ENCODE measurements at places on chromosomes 11 and 22. TPM values are rescaled to one million over a fixed set of nuclear protein-coding genes. Genes with fewer than 3 reads are reported as not detected.

- no peak for DNase-seq
Observed at GRCh38 chr11:43690929-43691725, 10.6 kb downstream of the HSD17B12 start.

- peak; percentile 69 for DNase-seq
Observed at GRCh38 chr11:7533199-7534041, 19.6 kb downstream of the PPFIBP2 start.

DNA sequence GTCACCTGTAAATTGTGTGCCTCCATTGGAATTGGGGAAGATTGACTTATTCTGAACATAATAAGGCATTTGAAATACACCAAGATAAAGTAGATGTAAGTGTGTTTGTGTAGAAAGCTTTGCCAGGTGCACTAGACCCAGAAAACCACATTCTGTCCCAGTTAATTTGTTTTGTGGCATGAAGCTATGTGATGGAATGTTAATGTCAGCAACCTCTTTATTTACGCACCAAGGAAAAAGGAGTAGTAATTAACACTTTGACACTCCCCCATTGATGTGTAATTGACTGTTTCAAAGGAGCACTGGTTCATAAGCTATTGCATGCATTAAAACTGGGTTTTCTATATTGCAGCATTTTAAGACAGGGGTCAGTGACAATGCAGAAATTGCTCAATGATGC is 14.3 kb downstream of the EIF3M start:
- no peak for DNase-seq

CBLIF gene
- total RNA-seq: not detected

GRCh38 chr11:114250993-114251814 is 45.0 kb upstream of the NNMT start:
- no peak for DNase-seq

MS4A3 gene
- not detected for total RNA-seq

DNA sequence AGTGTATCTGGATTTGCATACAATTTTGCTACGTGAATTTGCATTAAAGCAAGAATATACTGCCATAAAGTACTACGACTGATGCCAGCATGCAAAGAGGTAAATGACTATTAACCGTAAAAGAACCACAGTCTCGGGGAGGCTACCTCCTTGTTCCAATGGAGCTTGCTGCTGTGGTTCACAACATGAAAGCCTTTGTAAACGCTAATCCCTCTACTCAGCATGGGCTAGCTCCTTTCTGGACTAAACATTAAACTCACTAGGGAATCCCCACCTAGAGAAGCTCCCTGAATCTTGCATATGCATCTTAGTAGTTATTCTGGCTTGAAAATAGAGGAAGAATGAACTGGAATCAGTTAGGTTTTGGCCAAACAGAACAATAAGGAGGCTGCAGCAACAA is 60.5 kb upstream of the ARHGAP32 start:
- DNase-seq: no peak

DNA sequence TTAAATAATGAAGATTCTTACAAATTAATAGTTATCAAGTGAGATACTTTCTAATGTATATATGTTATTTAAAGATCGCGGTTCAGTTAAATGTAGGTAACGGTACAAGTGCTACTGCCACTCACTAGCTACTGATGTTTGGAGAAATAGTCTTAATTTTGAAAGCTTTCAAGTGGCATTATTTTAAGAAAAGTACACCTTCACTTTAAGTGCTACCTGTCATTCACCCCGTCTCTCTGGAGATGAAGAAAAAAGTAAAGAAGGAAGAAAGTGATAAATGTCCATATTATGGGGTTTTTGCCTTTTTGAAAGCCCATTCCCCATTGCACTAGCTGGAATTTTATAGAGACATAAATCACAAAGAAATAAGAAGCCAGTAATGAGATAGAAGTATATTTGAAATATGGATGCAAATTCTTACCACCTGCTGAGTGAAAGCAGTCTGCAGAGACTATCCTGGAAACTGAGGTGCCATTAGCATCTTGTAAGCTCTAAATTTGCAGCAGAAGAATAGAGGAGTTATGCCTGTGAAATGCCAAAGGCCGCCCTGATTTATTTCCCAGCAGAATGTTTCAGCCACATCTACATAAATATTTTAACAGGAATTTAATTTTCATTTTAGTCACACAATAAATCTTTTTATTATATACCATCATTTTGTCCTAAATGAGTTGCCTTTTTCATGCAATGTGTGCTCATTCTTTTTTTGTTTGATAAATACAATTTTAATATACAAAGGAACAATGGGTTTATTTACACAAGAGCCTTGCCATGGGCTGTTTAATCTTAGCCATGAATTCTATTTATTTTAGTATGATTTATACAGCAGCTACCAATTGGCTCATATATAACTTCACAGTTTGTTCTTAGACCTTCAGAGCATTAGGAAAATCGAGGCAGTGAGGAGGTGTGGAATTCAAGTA is 489.9 kb upstream of the RAG2 start:
- no peak for DNase-seq

DNA sequence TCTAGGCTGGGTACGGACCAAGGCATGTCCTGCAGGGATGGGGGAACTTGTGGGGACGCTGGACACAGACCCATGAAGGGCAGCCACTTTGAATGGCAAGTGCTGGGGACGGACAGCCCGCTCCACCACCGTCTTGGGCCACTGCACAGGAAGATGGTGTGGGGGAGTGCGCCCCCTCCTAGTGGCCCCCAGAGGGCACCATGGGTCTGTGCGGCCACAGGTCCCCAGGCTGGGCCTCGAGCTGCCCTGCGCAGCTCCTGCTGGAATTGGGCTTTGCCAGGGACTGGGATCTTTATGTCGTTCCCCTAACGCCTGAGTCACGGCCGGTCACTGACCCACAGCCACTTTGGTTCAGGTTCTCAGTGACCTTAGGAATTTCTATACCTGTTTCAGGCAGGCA is 44.4 kb downstream of the NAT10 start:
- DNase-seq: no peak

- no peak for DNase-seq
Observed at GRCh38 chr11:65777241-65777640, 3.5 kb downstream of the AP5B1 start.

PYGM gene
- 8.4 TPM for total RNA-seq

DNA sequence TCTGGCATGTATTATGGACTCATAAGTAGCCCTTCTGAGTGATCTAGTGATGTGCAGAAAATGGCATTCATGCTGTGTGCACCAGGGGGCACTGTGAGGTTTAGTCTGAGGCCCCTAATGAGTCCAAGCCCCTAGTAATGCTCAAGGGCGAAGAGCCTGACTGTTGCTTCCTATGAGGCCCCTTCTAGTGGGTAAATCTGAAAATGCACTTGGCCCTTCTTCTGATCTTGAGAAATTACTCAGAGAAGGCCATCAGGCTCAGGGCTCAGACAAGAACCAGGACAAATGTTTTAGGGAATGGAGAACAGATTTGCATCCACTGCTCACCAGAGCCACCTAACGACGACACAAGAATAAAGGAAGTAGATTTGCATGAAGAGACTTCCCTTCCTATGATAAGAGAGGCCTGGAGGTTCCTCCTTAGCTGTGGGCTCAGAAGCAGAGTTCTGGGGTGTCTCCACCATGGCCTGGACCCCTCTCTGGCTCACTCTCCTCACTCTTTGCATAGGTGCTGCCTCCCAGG is 75.8 kb downstream of the GGTLC2 start:
- DNase-seq: no peak

DNA sequence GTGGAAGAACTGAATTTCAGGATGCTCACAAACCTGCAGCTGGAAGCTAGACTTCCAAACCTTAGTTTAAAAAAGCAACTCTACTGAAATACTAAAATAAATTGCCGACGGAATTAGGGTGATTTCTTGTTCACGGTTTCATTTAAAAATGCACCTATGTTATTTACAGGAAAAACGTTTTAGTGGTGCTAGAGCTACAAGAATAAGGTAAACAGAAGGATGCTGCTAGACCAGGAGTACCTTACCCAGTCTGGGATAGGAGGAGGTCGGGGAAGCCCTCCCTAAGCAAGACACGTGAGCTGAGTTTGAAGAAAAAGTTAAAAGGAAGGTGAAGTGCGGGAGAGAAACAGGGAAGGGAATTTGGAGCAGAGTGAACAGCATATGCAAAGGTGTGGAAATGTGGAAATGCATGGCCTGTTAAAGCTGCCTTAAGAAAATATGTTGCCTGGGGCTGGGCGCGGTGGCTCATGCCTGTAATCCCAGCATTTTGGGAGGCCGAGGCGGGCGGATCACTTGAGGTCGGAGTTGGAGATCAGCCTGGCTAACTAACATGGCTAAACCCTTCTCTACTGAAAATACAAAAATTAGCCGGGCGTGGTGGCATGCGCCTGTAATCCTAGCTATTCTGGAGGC is 1.4 kb upstream of the FTH1 start:
- no peak for DNase-seq

ART1 gene
- not detected for total RNA-seq

GRCh38 chr11:36729825-36730224 is 131.8 kb upstream of the RAG2 start:
- DNase-seq: no peak

DNA sequence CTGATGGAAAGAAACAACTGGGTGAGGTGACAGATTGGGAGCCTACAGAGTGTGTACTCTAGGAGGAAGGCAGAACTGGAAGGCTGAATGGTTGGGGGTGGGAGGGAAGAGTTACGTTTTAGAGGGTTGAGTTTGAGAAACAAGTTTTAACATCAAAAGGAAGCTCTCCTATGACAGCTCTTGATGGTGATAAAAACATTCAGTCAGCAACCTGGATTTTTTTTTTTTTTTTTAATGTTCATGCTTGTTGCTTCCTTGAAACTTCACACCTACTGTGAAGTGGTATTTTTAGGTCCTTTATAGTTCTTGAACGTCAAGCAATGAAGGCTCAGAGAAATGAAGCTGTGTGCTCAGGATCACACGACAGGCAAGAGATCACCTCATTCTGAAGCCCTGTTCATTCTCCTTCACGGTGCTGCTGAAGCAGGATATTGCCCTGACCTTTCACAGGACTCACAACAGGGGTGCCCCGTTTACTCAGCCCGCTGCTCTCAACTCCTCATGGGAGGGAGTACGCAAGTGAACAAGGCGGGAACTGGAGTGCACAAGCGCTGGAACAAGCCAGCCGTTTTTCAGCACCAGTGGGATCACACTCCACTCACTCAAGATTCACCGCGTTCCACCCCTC is 1.6 kb upstream of the TMEM109 start:
- DNase-seq: peak; percentile 69

GRCh38 chr11:63999349-64000025 is 13.2 kb downstream of the OTUB1 start:
- DNase-seq: peak; percentile 91

- no peak for DNase-seq
Observed at GRCh38 chr11:78660471-78660870, 85.8 kb upstream of the NARS2 start.

SERPIND1 gene
- total RNA-seq: 2.6 TPM

DNA sequence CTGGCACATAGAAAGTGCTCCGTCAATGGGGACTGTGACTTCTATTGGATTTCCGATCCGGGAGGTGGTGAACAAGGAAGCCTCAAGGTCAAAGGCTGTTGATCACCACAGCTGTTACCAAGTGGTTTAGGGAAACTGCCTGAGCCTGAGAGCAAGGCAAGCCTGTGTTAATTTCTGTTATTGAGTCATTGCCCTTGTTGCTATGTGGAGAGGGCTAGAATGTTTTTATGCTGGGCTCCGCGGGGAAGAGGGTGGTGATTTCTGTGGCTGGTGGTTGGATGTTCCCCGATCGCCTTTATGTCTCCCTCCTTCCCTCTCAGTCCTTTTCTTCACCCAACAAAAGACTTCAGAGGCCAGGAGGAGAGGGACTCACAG is 108.5 kb upstream of the ALX4 start:
- DNase-seq: no peak

DNA sequence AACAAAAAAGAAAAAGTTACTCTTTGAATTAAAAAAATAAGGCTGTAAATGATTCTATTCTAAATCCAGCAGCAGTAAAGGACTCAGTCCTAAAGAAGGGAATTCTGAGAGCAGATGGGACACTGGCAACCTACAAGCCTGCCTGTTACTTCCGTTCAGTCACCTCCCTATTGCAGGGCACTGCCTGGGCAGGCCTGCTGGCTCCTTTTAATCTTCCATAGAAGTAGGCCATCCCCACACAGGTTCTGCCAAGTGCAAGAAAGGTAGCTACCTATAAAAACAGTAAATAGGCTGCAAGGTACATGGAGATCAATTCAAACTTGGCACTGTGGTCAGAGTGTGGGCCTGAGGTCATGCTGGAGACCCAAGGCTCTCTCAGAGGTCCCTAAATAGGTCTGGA is 136.4 kb downstream of the TRIM44 start:
- DNase-seq: no peak

DNA sequence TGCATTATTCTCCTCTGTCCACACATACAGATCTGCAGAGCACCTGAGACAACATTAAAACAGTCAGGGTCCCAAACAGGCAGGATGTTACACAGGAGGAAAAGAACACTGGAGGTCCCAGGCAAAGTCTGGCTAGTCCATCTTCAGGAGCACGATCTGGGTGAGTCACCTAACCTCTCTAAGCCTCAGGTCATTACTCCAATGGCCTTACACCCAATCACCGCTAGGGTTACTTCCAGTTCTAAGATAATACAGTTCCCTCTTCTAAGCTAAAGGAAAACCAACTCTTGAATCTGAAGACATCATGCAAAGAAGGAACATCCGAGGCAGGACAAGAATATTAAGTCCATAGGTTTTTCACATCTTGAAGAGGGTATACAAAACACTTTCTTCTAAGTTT is 24.5 kb downstream of the ASCC2 start:
- no peak for DNase-seq

DNA sequence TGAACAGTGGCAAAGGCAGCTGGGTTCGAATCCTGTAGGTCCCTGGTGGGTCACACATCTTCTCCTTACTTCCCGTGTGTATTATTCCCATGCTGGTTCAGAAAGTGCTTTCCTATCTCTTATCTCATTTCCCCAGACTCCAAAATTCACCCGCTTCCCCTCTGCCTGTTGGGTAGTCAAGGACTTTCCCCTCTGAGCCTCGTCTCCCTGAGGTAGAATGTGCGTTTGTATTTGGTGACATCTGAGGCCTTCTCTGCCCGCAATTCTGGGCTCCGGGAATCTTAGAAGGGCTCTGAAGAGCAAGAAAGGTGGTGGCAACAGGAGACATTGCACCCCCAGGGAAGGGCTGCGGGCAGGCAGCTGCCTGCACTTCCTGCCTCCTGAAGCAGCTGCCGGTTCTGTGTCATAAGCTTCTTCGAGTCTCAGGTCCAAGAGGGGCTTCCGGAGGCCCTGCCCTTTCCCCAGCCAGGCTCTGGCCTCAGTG is 5.9 kb downstream of the LRRC32 start:
- DNase-seq: no peak

GRCh38 chr11:121722431-121723245 is 269.9 kb upstream of the SORL1-AS1 start:
- peak; percentile 75 for DNase-seq

DNA sequence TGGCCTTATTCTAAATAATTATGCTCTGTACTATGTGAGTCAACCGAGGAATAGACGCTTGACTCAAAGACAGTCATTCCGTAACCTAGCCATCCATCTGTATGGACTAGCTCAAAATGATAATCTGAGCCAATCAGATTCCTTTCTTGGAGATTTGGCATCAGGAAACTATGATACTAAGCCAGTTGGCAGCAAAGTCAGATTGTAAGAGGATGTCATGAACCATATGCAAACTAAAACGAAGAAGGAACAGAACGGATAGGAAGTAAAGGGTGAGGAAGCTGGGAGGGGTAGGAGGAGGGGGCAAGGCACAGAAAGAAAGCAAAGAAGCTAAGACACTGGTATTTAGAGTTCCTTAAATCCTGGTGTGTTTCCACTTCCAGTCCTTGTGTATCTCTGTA is 10.7 kb upstream of the SESN3 start:
- DNase-seq: no peak

SHISAL1 gene
- total RNA-seq: 1.9 TPM

All from thyroid gland (tissue), 4 donors.